ENCODE measurements at places on chromosomes 4 and X. TPM values are rescaled to one million over a fixed set of nuclear protein-coding genes. Genes with fewer than 3 reads are reported as not detected.

The DCX gene
- total RNA-seq: 0.13 TPM

GRCh38 chr4:23297327-23297726, 592.5 kb downstream of the PPARGC1A start:
- no peak for DNase-seq

GRCh38 chr4:147039976-147040575, 94.4 kb upstream of the TTC29 start:
- no peak for DNase-seq

DNA sequence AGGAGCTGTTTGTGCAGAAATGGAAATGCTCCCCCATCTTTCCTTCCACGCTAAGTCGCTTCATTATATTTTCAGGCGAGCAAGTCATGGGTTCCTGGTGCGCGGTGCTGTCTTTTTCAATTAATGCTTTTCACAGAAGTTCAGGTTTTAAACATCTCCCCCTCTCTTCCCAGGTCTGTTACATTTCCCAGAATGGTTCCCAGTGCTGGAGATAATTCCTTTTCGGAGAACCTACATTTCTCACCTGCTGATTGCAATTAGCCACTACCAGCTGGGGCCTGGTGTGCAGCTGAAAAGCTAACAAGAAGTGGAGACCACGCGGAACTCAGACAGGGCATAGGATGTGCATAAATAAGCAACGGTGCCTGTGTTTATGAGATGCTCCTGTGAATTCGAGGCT, 217.8 kb downstream of the MID1IP1 start:
- no peak for DNase-seq

- no peak for DNase-seq
These were observed 18.4 kb downstream of the NMU start for GRCh38 chr4:55617587-55618197.

GRCh38 chrX:15547356-15547755, 46.7 kb downstream of the BMX start:
- DNase-seq: no peak

- DNase-seq: no peak
These were observed 2.0 kb downstream of the NCAPG start for GRCh38 chr4:17812801-17813200.

DNA sequence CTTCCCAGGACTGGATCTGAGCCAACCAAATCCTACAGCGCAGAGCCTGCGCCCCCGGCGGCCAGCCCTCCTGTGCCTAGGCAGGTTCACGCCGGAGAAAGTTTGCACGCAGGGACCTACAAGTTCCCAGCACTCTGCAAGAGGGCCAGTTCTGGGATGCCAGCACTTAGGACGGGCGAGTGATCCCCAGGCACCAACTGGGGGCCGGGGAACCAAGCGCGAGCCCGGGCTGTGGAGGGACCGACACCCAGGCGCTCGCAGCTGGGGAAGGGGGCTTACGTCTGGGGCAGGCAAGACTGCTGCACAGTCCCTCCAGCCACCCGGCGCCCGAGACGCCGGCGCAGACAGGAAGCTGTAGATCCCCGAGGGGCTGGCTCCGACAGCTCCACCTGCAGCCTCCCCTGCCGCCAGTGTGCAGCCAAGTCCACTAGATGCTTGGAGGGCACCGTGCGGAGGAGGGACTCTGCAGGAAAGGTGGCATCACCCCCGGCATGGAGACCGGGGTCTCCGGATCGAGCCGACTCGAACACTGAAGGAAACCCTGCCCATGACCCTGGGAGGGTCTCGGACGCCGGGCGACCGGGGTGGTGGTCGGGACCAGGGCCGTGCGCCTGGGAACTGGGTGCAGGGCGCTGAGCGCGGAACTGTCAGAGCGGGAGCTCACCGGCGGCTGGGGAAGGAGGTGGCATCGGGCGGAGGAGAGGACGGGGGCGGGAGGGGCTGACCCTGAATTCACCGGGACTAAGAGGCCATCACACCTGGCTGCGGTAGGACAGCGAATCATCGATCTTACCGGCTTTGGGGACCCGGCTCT, 566 bp downstream of the CORIN start:
- DNase-seq: no peak

DNA sequence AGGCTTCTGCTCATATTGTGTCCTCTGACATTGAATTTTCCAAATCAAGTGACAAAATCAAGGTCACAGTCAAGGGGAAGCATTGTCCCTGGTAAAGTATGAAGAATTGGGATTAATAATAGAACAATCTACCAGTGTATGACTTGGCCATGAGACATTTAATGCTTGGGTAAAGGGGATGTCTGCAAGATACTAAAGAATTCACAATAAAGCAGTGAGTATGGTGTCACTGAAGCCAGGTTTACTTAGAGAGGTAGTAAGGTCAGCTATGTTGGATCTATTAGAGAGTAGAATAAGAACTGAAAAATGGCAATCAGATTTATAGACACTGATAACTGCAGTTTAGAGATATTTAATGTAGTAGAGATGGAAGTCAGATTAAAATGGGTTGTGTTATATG, 349.2 kb downstream of the BMPR1B start:
- DNase-seq: no peak

The CSN1S1 gene
- total RNA-seq: not detected

The EFHC2 gene
- total RNA-seq: 0.28 TPM

DNA sequence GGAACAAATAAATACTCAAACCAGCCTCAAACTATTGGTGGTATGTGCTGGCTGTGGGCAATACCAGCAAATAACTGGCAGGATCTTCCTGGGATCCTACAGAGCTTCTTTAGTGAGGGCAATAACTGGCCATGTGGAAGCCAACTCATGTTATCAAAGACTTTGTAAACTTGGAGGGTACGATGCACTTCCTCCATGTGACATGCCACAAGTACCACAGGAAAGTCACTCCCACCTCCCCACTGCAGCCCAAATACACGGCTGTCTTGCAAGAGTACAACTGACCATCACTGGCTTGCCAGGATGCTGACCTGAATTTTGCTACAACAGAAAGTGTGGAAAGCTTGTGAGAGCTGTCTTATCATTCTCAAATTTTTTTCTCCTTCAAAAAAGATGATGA, 93.3 kb upstream of the MAML3 start:
- DNase-seq: no peak

DNA sequence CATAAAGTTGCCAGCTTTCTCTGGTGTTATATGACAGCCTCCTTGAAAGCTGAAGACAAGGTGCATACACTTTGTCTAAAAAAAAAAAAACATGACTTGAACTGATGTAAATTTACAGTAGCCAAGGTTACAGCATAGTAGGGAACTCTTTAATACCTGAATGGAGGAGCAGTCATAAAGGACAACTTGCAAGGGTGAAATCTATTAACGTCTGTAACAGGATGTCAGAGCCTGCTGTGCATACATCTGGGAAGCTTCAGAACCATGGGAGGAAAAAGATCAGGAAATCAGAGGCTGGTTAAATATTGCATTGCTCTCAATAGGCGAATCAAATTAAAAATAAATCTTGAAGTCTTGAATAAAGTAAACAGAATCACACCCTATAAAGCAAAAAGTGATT, 484.0 kb upstream of the CTSO start:
- no peak for DNase-seq

GRCh38 chrX:131830400-131831184, 192.5 kb upstream of the STK26 start:
- no peak for DNase-seq

GRCh38 chrX:30570505-30570904, 7.1 kb downstream of the TASL start:
- no peak for DNase-seq

- DNase-seq: no peak
These were observed 247.8 kb downstream of the GRID2 start for GRCh38 chr4:92551616-92552015.

The SPATA4 gene
- not detected for total RNA-seq

- no peak for DNase-seq
These were observed 41.1 kb downstream of the PPEF1 start for GRCh38 chrX:18748499-18748898.
